ENCODE measurements at places on chromosomes 16 and 17.

- DNase-seq = no peak
Measured at GRCh38 chr17:48770954-48771353, 42.4 kb upstream of the HOXB13 start.

DNA sequence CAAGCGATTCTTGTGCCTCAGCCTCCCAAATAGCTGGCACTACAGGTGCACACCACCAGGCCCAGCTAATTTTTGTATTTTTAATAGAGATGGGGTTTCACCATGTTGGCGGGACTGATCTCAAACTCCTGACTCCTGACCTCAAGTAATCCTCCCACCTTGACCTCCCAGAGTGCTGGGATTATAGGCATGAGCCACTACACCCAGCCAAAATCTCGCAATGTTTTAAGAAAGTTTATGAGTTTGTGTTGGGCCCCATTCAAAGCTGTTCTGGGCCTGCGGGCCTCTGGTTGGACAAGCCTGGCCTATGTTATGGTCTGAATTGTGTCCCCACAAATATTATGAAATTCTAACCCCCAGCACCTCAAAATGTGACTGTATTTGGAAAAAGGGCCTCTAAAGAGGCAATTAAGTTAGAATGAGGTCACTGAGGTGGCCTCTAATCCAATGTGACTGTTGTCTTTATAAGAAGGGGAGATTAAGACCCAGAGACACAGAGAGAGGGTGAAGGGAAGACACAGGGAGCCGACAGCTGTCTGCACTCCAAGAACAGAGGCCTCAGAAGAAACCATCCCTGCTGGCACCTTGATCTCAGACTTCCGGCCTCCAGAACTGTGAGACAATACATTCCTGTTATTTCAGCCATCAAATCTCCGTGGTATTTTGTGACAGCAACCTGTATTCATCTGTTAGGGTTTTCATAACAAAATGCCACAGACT lies 469.9 kb downstream of the HS3ST4 start:
- DNase-seq = no peak

DNA sequence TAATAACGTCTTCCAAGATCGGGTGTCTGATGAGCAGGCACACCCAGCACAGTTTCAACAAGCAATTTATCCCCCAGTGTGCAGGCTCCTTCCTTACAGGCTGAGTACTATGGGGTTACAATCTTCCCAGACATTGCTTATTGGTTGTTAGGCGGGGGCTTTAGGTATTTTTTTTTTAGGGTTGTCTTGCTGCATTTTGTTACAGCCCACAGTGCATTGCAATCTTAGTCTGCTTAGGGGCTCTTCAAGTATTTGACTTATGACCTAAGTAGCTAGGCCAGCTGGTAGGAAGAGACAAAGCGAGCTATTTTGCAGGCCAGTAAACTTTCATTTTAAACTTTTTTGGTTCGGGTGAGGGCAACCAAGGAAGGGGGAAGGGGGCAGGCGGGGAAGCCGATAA lies 5.8 kb downstream of the PLD6 start:
- DNase-seq = no peak

DNA sequence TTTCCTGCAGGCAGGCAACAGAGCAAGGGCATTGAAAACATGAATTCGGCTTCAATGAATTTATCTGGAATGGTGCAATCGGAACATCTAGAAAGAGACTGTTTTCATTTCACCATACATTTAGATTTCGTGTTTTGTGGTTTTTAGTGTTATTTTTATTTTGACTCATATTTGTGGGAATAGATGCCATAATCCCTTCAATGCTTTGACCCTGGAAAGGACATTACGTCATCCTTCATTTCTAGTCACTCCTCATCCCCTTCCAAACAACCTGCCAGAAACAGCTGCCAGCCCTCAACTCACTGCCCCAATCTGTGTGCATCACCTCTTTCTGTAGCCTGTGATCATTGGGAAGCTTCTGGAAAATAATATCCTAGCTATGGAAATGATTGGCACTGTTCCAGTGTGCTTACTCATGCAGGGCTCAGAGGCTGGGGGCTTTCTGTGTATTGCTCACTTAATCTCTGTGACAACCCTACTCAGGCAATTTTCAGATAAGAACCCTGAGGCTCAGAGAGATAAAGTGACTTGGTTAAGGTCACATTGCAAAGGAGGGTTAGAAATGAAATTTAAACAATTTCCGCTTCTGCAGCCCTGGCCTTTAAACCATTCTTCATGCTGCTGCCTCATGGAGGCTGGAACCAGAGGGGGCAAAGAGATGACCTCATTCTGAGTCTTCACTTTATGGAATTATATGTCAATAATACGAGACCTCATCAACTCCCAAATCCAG lies 9.5 kb upstream of the KSR1 start:
- no peak for DNase-seq

- DNase-seq = no peak
Measured at GRCh38 chr17:4715063-4715744, 4.8 kb downstream of the ARRB2 start.

DNA sequence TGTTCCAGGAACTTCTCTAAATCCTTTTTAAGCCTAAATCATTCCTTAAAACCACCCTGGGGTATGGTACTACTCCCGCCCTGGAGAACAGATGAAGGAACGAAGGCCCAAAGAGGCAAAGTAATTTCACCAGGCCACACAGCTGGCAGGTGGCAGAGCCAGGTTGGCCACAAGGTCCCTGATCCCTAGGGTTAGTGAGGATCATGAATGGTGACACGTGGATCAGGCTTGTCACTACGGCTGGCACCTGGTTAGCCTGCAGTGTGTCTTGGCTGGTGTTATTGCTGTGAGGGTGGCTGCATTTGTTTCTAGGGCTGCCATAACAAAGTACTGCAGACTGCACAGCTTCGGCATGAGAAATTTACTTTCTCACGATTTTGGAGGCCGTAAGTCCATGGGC lies 26.0 kb upstream of the ZNF423 start:
- DNase-seq = no peak

DNA sequence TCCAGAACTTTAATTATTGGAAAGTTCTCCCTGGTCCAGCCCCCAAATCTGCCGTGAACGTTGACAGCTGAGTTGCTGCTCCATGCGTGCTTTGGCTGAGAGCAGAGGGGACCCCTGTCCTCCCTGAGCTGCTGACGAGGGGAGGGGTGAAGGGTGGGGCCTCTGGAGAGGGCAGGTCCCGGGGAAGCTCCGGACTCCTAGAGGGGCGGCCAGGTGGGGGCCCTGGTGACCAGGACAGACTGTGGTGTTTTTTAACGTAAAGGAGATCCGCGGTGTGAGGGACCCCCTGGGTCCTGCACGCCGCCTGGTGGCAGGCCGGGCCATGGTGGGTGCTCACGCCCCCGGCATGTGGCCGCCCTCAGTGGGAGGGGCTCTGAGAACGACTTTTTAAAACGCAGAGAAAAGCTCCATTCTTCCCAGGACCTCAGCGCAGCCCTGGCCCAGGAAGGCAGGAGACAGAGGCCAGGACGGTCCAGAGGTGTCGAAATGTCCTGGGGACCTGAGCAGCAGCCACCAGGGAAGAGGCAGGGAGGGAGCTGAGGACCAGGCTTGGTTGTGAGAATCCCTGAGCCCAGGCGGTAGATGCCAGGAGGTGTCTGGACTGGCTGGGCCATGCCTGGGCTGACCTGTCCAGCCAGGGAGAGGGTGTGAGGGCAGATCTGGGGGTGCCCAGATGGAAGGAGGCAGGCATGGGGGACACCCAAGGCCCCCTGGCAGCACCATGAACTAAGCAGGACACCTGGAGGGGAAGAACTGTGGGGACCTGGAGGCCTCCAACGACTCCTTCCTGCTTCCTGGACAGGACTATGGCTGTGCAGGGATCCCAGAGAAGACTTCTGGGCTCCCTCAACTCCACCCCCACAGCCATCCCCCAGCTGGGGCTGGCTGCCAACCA lies at the start of gene MC1R:
MC1R (plus strand) TSS at position 410 of the 895 bp plus-strand sequence; CDS start at position 807, 397 bp downstream.
- peak; percentile 59 for DNase-seq

- no peak for DNase-seq
Measured at GRCh38 chr17:4833941-4834680, 971 bp downstream of the MINK1 start.

DNA sequence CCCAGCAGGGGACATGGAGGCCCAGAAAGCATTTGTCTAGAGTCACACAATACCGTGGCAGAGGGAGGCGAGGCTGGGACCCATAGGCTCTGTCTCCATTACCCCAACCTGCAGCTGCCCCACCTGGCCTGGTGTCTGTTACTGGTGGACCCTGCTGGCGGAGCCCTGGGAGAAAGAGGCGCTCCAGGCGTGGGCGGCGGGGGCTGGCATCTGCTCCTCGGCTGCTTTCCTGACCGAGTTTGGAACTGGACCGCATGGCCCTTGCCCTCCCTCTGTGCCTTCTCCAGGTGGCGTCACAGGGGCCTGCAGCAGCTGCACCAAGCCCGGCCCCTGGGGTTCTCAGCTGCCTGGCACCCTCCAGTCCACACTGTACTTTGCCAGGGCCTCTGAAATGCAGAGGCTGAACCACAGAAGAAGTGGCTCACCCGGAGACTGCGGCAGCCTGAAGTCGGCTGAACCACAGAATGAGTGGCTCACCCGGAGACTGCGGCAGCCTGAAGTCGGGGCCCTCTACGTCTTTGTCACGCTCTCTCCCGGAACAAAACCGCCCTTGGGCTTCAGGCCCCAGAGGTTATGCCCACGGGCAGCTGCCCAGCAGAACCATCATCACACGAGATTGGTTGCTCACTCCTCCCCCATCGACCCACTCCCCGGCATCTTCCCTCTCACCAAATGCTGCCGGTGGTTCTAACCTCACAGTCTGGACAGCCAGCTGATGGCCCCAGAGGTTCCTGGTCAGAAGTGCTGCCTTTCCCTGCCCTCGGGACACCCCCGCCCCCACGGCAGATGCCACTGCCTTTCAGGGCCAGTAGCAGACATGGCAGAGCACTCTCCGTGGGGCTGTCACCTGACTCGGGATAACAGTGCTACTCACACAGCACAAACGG lies 20.2 kb downstream of the CBFA2T3 start:
- peak; percentile 65 for DNase-seq

- no peak for DNase-seq
Measured at GRCh38 chr17:66963909-66964771, at the start of gene CACNG4. CACNG4 (plus strand) TSS chr17:66964707; CDS start chr17:66964912, 205 bp downstream.

All from DMS 273 treated with DMSO at 0.1 percent for 48 hours (cell line).